ENCODE measurements at places on chromosomes 1 and 21.

GRCh38 chr1:154993572-154994268 lies at the start of gene LENEP:
LENEP (plus strand) TSS chr1:154993586; CDS start chr1:154993608, 22 bp downstream.
- no peak for DNase-seq

GRCh38 chr21:34029743-34030528 lies 43.4 kb upstream of the MRPS6 start:
- DNase-seq = peak; percentile 83

DNA sequence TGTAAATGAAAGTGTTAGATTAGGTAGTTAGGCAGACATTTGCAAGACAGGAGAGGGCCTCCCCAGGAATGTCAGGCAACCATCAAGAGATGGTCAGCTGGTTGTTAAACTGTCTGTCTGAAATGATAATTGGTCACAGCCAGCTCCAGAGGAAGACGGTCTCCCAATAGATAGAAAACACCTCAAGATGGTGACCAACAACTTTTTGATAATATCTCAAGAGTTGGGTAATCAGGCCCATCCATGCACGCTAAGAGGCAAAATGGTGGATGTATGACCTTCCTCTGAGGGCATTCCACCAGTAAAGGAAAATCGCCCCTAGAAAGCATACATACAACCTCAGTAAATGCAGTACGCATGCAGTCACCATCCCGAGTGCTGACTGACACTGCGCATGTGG lies 118.2 kb downstream of the MAP3K21 start:
- DNase-seq = no peak

- no peak for DNase-seq
Observed at GRCh38 chr1:225843426-225843795, 33.5 kb downstream of the EPHX1 start.

DNA sequence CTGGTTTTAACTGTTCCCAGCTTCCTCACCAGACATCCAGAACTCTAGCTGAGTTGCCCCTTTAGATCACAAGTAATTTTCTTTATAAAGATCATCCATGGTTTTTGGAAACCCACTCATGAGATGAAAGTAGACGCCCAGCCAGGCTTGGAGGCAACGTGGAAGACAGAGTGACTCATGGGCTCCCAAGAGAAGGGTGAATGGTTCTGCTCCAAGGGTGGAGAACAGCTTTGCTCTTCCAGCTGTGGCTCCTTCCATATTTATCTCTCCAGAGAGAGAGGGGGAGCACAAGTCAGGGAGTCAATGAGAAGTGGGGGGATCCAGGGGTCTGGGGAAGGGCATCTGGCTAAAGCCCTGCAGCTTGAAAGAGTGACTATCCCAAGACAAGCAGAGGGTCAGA lies 13.8 kb downstream of the FAM78B start:
- DNase-seq = peak; percentile 34

GRCh38 chr1:30310966-30311742 lies 412.2 kb downstream of the MATN1 start:
- no peak for DNase-seq

- peak; percentile 6 for DNase-seq
Observed at GRCh38 chr1:14300991-14301703, 297.3 kb upstream of the KAZN start.

DNA sequence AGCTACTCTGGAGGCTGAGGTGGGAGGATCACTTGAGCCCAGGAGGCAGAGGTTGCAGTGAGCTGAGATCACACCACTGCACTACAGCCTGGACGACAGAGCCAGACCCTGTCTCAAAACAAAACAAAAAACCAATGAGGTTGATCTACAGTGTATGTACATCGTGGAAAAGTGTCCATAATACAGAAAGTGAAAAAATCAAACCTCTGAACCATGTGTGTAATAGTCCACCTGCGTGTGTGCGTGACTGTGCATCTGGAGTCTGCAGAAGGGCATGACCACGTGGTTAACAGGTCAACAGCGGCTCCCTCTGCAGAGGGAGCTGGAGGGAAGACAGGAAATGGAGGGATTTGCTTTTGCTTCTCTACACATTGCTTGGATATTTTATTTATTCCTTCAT lies 32.4 kb upstream of the ENO1 start:
- no peak for DNase-seq

DNA sequence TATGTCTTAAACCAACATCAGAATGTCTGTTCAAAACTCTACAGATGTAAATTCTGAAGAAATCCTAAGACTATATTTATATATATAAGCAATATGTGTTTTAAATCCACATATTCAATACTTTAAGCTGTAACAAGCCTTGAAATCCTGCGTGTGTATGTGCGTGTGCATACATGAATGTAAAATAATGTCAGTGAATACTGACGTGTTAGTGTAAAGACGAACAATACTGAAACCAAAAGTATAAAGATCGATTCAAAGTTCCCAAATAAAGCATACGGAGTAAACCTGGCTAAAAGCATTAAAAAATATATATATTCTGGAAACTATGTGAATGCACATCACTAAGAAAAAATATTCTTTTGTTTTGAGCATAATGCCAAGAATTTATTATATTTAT lies 668.6 kb upstream of the NCAM2 start:
- DNase-seq = no peak

DNA sequence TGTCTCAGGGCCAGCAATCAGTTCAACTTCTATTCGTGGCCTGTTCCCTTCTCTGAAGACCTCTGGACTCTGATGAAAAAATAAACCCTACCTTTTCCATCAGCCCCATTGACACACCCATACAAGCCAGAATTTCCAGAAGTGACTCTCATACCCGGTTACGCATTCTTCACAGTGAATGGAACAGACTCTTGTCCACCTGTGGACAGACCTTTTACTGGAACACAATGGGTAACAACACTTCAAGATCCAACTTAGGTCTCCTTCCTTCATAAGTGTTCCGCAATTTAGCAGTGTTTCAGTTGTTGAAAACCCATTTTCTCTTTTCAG lies 2.6 kb upstream of the NPL start:
- no peak for DNase-seq

- no peak for DNase-seq
Observed at GRCh38 chr1:207335695-207336363, 14.4 kb downstream of the CD55 start.

GRCh38 chr1:8015036-8015808 lies 10.9 kb downstream of the ERRFI1 start:
- peak; percentile 96 for DNase-seq

- DNase-seq = peak; percentile 98
Observed at GRCh38 chr1:180577361-180577760, 18.6 kb downstream of the OVAAL start.

- DNase-seq = peak; percentile 98
Observed at GRCh38 chr1:245771511-245772281, 616.9 kb downstream of the KIF26B start.

GRCh38 chr1:172340520-172340919 lies 80.0 kb upstream of the C1orf105 start:
- DNase-seq = no peak

GRCh38 chr21:26641062-26641461 lies 68.0 kb upstream of the CYYR1 start:
- no peak for DNase-seq

DNA sequence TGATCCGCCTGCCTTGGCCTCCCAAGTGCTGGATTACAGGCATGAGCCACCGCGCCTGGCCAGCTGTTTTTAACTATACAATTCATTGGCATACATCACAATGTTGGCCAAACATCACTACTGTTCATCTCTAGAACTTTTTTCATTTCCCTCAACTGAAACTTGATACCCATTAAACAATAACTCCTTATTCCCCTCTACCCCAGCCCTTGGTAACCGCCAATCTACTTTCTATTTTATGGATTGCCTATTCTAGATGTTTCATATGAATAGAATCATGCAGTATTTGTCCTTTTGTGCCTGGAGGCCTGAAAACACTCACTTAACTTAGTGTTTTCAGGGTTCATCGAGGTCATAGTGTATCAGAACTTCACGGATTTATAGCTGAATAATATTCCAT lies 16.2 kb downstream of the BTF3L4 start:
- DNase-seq = no peak

- DNase-seq = no peak
Observed at GRCh38 chr21:43771199-43771675, 4.9 kb downstream of the CSTB start.

DNA sequence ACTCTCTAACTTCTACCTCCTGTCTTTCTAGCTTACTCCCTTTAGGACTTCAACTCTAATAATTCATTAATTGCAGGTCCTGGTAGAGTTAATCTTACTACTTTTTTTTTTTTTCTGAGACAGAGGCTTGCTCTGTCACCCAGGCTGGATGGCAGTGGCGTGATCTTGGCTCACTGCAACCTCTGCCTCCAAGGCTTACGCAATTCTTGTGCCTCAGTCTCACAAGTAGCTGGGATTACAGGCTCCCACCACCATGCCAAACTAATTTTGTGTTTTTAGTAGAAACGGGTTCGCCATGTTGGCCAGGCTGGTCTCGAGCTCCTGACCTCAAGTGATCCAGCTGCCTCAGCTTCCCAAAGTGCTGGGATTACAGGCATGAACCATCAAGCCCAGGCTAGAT lies 15.7 kb downstream of the BTBD8 start:
- no peak for DNase-seq

DNA sequence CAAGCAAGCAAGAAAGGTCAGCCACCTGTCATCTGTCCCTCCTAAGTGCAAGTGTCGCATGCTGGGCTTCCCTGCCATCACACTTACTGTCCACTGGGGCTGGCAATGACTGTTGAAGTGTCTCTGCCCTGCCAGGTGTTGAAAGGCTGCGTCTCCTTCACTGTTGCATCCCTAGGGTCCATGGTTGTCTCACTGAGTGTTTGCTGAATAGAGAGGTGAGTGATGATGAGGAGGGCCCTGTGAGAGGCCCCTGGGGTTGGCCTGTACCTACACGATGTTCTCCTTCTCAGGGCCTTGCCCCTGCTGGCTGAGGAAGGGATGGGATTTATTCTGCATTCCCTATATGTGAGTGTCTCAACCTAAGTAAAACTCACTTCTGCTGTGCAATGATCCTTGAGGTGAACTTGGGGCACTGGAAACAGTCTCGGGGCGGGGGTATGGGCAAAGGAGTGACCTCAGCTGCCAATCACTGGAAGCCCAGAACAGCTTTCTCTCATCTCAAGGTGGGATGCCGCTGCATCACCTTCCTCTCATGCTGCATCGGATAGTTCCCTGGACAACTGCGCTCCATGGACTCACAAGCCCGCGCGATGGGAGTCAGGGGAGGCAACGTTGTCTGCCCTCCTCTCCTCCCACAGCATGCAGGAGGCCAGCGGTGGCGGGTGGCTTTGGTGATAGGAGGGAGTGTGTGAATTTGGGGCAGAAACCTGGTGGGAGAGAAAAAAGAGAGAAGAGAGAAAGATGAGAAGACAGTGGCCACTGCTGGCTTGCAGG lies 35.8 kb upstream of the SOX13 start:
- no peak for DNase-seq

- no peak for DNase-seq
Observed at GRCh38 chr21:43881283-43881682, 16.3 kb downstream of the AGPAT3 start.
